ENCODE measurements at places on chromosomes 11 and 22.

DNA sequence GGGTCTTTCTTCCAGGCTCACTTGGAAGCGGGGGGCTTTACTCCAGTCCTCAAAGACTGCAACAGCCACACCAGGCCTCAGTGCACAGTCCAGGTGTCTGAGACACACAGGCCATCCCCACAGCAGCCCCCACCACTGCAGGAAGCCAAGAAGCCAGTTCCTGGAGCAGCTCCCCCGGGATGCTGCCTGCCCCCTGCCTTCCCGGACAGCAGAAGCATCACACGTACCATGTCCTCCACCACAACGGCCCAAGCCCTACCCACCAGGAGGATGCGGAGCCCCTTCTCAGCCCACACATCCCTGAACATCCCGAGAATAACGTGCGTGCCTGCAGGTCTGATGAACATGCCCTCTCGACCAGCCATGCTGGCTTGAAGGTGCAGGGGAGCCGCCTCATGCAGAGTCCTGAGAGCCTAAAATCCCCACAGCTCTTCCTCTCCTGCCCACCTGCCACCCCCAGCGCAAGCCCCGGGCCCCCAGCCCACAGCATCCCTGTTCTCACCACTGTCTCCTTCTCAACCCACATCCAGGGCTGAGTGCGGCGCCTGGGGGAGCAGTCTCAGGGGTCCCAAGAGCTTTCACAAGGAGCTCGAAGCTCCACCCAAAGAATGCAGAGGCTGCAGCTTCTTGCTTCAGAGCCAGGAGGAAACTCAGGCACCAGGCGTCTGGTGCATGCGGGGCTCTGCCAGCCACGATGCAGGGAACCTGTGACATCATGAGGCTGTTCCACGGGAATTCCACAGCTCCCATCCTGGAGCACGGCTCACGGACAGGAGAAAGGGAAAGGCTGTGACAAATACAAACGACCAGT, 209.6 kb downstream of the BRD1 start:
- no peak for DNase-seq

- no peak for DNase-seq
Observed at GRCh38 chr22:24435861-24436371, 8.5 kb downstream of the ADORA2A start.

- DNase-seq: no peak
Observed at GRCh38 chr22:41846268-41846987, 13.5 kb downstream of the SREBF2 start.

GRCh38 chr11:69488543-69488940, 7.1 kb downstream of the LINC01488 start:
- no peak for DNase-seq

- no peak for DNase-seq
Observed at GRCh38 chr22:33391298-33391697, 333.1 kb upstream of the SYN3 start.

Data from right forelimb (tissue), 1 donor.